Stimulated activated naive CD8-positive, alpha-beta T cell treated with anti-CD3 and anti-CD28 coated beads, Interleukin-15, amount 100 ng/mL, for 72 hours (primary cell): ENCODE measurements at places on chromosomes 11 and 22.

DNA sequence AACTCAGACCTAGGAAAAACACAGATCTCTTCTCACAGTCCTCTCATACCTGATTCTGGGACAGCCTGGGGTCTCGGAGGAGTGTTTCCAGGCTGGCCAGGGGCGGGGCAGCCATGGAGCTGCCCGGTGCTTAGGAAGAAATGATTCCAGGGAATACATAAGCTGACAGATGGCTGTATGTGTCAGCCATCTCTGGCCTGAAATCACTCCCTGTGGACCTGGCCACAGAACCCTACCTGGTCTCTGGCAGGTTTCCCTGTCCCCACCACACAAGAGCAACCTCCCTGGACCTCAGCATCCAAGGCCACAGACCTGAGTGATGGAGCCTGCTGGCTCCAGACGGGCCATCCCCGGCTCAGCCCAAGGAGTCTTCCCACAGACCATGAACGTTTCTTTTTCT is 10.0 kb downstream of the GGA1 start:
- no peak for DNase-seq

DNA sequence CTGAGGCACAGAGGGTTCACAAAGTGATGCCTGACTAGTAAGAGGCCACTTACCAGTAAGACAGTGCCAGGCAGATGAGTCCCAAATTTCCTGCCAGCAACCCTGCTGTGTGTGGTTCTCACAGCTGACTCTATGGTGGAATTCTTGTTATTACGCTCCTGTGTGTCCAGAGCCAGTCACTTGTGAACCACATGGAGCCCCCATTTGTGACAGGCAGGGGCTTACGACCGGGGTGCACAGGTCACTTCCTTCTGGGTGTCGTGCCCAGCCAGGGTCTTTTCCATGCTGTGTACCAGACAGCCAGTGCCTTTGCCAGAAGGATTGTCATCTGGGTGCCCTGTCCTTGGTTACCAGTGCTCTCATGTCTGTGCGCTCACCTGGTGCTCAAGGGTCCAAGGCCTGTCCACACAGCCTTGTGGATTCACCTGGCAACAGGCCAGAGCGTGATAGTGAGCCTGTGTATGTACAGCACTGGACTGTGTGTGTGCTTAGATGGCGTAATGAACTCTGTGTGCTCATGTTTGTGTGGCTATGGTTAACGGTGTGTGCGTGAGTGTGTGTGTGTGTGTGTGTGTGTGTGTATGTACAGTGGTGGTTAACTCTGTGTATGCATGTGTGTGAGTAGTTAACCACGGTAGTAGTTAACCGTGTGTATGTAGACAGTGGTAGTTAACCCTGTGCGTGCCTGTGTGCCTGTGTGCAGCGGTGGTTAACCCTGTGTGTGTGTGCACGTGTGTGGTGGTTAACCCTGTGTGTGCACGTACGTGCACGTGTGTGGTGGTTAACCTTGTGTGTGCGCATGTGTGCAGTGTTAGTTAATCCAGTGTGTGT is 18.6 kb downstream of the GRAMD4 start:
- DNase-seq, result no peak

GRCh38 chr11:116175707-116176106 is 597.1 kb downstream of the BUD13 start:
- DNase-seq, result no peak

DNA sequence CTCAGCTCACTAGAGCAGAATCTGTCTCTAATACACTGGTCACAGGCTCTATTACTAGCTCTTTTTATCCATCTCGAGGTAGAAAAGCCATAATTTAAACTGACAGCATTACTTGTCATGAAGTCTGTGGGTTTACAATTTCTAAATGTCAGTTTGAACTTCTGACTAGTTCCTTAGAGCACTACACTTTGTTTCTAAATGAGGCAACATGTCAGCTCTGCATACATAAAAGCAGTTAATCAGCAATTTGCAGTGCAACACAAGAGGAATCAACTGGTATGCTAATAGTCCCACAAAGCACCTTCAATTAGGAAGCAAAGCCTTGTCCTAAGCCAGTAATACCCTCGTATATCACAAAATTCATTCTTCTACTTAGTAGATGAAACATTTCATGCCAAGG is 321.3 kb downstream of the TTC28 start:
- DNase-seq, result no peak

DNA sequence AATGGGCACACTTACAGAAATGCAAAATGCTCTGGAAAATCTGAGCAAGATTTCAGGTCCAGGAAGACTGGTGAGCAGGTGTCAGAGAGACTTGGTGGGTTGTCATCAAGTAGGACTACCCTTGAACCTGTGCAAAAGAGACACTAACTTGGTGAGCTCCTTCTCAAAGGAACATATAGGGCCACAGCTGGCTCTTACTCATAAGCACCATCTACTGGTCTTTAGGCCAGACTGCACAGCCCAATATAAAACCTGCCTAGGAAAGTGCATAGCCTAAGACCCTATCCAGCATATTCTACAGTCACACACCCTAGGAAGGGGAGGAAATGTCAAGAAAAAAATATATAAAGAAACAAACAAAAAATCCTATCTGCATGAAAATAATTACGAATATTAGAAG is 18.2 kb upstream of the OR10W1 start:
- no peak for DNase-seq

DNA sequence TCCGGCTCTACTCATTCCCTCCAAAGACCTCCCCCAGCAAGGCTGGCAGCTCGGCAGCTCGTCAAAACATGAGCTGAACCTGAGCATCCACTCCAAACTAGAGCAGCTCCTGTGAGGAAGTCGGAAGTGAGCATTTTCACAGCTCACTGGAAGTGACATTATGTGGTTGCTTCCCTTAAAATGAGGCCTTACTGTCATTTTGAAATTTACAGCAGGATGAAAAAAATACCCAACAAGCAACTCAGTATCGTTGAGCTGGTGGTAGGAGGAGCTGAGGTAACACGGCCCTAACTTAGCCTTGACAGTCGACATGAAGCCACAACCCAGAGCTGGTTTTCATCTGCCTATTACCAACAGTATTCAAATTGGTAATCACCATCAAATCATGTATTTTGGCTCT is 38.0 kb upstream of the ARFGAP3 start:
- no peak for DNase-seq

- DNase-seq, result no peak
Observed at GRCh38 chr11:68667511-68668500, 16.5 kb upstream of the GAL start.

GRCh38 chr11:99693941-99694492 is 673.3 kb downstream of the CNTN5 start:
- DNase-seq, result no peak

DNA sequence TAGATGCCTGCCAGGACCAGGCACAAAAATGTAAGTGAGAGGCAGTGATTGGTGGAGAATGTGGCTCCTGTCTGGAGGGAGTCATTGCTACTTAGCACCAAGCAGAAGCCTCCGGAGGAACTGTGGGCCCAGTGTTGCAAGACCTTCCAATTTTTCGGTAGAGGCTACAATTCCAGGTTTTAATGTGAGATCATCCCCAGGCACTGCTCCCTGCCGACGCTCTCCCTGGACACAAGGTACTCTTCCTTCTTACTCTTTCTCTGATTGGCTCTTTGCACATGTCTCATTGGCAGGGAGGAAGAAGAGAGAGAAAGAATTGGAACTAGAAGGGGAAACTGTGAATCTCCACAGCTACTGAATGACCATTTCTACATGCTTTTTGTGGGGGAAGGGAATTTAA is 53.7 kb upstream of the EP300 start:
- DNase-seq, result no peak

- DNase-seq, result no peak
Observed at GRCh38 chr11:12069066-12069676, 41.2 kb upstream of the MICAL2 start.

GRCh38 chr11:63598556-63598955 is 15.7 kb downstream of the PLAAT3 start:
- DNase-seq, result no peak
